ENCODE measurements at places on chromosomes 13 and 19.

DNA sequence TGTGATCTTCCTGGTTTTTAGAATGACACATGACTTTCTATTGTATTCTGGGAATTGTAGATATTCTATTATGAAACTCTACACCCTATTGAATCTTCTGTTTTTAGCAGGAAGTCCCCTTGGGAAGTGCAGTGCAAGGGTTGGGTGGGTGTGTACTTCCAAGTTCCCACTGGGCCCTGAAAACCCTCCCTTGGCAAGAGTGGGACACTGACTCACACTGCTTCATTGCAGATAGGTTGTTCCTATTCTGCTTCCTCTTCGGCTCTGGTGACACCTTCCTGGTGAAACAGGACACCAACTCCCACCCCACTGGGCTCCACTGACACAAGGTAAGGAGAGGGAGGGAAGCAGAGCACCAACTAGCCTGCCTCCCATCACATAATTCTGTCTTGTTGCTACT is 121.8 kb downstream of the KCTD12 start:
- DNase-seq: no peak

GRCh38 chr13:99228737-99229691 is 28.4 kb downstream of the UBAC2 start:
- no peak for DNase-seq

DNA sequence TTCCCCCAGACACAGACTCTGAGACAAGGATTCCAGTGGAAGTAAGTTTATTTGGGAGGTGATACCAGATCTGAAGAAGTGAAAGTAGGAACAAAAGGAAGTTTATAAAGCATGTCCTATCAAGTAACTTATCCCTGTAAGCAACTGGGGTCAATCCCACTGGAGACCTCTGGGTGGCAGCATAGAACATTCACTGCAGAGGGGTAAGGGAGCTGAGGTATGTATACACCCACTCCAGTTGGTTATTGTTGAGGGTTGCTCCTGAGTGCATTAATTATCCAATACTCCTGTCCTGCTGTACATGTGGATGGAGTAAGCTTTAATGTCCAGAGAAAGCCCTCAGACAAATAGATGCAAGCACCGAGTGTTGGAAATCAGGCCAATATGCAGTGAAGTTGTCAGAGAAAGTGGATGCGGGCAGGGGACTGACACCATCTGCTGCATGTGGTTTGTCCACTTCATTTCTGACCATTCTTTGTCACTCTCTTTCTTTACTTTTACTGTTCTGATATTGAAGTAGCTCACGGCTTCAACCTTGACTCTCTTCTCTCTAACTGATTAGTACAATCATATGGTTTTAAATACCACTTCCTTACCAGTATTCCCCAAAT is 46.7 kb downstream of the NOTCH3 start:
- DNase-seq: no peak

- DNase-seq: no peak
Measured at GRCh38 chr19:54393381-54393780, 21.9 kb upstream of the TTYH1 start.

- DNase-seq: no peak
Measured at GRCh38 chr19:28966737-28967399, 246.1 kb downstream of the UQCRFS1 start.

- no peak for DNase-seq
Measured at GRCh38 chr19:2451138-2451537, 5.6 kb downstream of the LMNB2 start.

DNA sequence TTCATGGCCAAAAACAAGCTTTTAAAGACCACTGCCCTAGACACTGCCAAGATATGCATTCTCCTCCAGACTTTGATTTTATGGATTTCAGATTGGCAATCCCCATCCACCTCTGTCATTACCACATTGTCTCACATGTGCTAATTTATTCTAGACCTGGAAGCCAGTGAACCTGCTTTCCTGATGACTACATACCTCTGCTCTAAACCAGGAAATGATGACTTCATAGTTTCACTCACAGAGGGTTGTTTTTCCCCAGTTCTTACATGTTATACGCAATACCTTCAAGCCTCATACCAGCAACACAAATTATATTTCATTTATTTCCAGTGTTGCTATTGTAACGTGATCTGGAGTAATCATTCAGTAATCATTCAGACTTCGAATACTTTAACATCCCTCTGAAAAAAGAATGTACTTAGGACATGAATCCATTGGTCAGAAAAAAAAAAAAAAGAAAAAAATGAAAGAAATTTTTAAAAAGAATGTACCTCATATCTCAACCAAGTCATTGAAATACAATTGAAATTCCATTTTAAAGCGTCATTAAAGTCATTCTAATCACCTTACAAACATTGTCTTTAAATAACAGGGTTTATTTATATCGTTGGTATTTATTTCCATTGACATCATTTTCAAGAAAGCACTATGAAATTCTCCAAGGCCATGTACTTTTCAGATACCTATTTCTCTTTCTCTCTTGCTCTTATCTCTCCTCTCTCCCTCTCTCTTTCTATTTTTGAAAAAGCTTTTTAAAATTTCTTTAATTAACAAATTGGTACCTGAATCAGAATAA is 33.4 kb upstream of the KLF5 start:
- DNase-seq: no peak

DNA sequence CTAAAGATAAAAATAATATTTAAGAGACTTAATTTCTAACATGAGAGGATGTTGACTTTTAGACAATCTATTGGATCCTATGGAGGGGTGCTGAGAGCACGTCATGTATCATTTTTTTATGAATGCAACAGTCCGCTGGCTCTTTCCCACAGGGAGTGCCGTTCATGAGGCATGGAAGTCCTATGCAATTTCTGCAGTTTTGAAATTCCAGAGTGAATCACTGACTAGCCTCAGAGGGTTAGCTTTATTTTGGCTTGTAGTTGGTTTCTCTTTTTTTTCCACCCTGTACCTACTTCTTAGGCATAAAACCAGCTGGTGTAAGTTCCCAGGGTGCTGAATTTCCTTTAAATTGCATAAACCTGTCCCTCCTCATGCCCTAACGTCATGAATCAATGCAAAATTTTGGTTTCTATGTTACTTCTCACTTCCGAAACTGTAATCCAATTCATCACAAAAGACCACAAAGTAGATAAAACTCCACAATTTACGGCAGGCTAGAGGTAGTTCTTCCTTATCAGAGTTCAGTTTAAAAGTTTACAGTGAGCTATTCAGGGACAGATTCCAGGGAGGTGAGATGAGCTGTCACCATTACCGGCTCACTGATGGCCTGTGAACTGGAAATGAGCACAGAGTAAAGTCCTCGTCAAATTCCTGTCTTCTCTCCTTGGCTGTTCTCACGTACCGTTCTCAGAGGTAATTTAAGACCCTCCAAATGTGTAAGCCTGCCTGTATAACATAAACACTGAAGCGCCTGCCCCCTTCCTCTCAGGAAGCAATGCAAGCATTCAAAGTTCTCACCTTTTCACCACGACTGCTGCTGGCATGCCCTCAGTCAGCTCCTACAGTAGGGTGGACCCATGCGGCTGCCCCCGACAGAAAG is 216.6 kb upstream of the SLC10A2 start:
- DNase-seq: no peak

- DNase-seq: no peak
Measured at GRCh38 chr19:18494267-18494607, 27.6 kb downstream of the ELL start.

DNA sequence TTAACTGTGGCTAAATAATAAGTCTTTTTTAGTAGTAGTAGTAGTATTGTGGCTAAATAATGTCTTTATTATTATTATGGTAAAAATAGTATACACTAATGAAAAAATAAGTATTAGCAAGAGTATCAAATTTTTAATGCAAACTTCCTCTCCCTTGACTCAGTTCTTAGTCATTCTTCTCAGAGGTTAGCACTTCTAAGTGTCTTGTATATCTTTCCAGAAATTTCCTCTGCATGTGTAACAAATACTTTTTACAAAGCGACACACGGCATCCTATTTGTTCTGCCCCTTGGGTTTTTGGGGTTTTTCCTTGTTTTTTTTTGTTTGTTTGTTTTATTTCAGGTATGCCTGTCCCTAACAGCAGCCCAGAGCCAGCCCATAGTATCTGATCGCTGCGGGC is 20.9 kb downstream of the SIN3B start:
- DNase-seq: no peak

GRCh38 chr19:575527-576506 is 3.4 kb downstream of the BSG start:
- no peak for DNase-seq

- DNase-seq: no peak
Measured at GRCh38 chr13:79406597-79406908, 498 bp upstream of the RBM26 start.

- DNase-seq: no peak
Measured at GRCh38 chr13:111034811-111035210, 80.3 kb upstream of the ARHGEF7 start.

DNA sequence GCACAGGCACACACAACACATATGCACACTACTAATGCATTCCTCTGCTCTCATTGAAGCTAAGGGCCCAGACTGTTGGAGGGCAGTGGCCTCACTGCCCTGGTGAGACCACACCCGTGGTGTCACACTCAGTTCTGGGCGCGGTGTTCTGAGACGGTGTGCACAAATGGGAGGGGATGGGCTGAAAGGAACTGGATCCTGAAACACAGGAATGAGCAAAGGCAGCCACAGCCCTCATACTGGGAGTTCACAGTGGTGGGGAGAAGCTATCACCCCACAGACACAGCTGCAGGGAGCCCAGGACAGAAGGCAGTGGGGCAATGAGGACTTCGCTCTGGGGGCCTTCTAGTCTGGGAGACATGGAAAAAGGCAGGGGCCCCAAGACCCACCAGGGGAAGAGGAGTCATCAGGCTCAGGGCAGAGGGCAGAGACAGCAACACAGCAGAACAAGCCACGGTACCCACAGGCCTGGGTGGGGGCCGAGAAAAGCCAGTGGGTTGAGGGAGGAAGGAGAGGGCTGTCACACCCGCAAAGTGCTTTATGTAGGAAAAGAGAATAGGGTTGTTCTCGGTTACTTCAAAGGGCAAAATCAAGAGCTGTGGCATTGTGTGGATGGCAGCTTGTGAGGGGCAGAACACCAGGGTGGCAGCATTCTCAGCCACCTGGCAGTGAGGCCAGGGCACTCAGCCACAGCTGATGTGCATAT is 75.4 kb upstream of the GPR183 start:
- no peak for DNase-seq
